Posterior vena cava (tissue), 2 donors: ENCODE measurements at places on chromosomes 7 and 10. TPM values are rescaled to one million over a fixed set of nuclear protein-coding genes. Genes with fewer than 3 reads are reported as not detected.

Gene ADRB1
- total RNA-seq: 0.14 TPM

DNA sequence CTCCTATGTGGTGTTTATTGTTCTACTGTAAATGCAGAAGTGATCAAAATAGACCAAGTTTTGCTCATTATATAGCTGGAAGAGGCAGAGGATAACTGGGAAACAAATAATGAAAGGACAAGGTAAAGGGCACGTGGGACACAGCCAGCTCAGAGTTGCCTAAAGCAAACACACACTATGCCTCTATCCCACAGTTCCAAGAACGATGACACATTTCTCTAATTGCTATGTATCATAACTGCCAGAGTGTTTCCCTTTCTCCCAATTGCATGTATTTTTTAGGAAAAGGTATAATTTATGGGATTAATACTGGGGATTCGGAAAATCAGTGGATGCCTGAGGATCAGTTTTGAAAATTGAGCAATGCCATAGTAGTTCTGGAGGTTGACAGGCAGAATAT, 49.0 kb downstream of the CCDC71L start:
- no peak for DNase-seq

DNA sequence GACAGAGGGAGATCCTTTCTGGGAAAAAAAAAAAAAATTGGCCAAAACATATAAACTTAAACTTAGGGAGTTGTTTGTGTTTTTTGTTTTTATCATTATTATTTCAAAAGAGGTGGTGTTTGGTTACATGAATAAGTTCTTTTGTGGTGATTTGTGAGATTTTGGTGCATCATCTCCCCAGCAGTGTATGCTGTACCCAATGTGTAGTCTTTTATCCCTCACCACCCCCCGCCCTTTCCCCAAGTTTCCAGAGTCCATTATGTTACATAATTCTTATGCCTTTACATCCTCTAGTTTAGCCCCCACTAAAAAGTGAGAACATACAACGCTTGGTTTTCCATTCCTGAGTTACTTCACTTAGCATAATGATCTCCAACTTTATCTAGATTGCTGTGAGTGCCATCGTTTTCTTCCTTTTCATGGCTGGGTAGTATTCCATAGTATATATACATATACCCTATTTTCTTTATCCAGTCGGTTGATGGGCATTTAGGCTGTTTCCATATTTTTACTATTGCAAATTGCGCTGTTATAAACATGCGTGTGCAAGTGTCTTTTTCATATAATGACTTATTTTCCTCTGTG, 148.1 kb upstream of the ZNF92 start:
- DNase-seq: no peak

DNA sequence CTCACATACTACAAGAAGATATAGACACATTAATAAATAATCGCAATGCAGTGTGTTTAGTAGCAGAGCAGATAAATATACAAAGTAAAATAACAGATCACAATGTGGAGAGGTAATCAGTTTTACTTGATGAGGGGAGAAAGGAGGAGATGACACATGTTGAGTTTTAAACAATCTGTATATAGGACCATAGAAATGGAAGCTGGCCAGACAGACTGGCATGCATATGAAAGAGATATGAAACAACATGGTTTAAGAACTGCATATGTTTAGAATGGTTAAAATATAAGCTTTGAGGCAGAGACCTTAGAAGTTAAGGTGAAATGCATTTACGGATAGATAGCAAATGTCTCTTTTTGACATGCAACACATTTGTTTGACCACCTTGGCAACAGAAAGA, 19.8 kb upstream of the CCDC7 start:
- no peak for DNase-seq

GRCh38 chr10:85635650-85636049, 730.9 kb downstream of the GRID1 start:
- no peak for DNase-seq

- DNase-seq: no peak
Observed at GRCh38 chr10:9834434-9834833, 1183.2 kb upstream of the CELF2 start.

DNA sequence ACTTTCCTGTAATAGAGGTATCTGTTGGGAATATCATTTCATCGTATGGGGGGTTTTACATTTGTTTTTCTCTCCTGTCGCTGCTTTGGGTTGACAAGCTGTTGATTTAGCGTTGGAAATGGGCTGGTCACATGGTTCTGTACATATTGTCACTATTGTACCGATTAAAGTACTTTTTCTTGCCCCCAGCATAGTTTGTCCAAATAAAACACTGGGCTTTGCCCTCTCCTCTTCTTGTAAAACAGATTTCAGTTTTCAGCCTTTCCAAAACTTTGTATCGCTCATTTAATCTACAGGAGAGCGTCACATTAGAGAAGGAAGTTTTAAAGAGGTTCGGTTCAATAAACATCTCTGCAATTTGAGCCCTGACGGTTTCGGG, 4.0 kb downstream of the BMI1 start:
- DNase-seq: no peak

DNA sequence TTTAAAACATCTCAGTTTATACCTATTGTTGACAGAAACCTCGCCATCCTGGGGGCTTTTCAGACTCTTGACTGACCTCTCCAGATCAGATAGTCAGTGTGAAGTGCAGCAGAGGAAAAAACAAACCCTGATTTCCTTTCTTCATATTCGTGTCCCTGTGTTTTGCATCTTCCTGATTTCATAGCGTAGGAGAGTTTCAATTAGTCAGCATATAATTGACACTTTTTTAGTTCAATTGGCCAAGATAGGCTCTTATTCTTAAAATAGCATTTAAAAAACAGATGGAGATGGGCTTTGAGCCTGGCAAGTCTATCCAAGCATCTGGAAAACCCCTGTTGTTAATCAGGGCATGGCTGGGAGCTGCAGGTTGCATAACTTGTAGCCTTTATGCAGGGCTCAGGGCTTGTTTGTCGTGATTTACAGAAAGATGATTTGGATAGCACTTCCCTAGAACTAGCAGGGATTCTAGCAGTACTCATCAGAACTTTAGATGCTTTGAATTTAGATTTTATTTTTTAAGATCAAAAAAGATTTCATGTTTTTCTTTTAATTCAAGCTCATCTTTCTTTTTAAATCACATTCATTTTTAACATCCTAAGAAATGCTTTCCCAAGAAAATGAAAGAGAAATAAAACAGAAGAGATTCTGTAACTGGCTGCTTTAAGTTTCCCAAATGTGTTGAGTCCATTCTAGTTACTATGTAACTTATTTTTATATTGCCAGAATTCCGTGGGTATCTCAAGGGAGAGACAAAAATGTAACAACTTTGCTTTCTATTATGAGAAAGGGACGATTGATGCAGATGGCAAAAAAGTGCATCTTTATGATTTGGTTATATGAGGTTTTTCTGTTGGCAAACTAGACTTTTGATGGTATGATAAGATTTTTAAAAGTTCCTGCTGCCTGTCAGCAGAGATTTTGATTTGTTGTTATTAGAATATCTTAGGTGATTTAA, 270.8 kb upstream of the FZD8 start:
- no peak for DNase-seq

Gene ACTL6B
- not detected for total RNA-seq

GRCh38 chr7:73716318-73716890, 3.1 kb downstream of the STX1A start:
- DNase-seq: no peak

DNA sequence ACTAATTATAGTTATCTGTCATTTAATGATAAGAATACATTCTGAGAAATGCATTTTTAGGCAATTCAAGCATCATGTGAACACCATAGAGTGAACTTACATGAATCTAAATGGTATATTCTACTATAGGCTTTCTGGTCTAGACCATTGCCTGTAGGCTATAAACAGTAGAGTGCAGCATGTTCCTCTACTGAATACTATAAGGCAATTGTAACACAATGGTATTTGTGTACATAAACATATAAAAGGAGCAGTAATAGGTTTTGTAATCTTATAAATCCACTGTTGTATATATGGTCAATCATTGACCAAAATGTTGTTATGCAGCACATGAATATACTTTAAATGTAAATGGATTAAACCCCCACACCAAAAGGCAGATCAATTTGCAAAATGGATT, 71.6 kb downstream of the AKR1C4 start:
- no peak for DNase-seq

- DNase-seq: peak; percentile 87
Observed at GRCh38 chr7:7099584-7100014, 82.7 kb upstream of the C1GALT1 start.

Gene SSBP1
- 69.4 TPM for total RNA-seq

DNA sequence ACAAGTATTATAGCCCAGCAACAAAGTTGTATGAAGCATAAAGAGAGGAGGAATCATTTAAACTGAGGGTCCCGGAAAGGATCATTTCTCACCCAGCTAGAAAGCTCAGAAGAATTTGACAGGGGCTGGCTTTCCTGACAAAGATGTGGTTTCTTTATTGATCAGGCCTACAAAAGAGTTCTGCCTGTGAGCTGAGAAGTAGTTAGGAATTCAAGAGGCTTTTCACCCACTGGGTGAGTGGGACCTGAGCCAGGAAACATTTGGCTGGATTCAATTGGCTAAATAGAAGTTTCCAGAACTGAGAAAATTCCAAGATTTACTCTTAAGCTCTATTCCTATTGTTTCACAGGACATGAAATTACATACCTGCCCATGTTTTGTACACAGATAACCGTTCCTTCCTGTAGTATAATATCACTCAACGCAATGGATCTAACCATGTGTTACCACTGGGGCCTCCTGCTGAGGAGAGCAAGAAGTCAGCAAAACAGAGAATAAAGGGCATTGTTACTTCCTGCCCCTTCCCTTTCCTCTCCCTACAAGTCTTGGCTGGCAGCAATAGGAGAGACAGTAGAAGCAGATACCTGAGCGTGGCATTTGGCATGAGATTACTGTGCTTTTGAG, 53.9 kb upstream of the PAPSS2 start:
- no peak for DNase-seq

DNA sequence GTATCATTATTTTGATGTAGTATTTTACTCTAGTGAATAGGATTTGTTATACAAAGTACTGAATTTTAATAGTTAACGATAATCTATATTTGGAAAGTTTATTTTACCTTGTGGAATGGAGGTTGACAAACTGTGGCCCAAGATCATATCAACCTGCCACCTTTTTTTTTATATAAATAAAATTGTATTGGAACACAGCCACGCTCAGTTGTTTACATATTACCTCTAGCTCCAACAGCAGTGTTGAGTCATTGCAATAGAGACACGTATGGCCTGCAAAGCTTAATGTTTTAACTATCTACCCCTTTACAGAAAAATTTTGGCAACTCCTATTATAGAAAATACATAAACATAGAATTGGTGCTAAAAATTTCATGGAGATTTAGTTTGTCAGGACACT, 239.3 kb downstream of the THSD7A start:
- DNase-seq: no peak

Gene CALHM1
- total RNA-seq: not detected

DNA sequence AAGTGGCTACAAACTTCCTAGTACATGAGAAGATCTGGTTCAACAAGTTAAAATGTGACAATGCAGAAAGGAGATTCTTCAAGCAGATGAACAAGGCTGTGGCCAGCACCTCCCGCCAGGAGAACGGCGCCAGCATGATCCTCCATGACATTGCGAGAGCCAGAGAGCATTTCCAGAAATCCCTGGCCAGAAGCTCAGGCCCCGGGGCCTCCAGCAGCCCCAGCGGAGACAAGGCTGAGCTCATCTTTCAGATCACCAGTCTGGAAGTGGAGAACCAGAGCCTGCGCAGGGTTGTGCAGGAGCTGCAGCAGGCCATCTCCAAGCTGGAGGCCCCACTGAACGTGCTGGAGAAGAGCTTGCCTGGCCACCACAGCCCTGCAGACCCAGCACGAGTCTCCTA, 40.1 kb upstream of the ZNF273 start:
- DNase-seq: peak; percentile 81

Gene NIPSNAP2
- total RNA-seq: 62.2 TPM

DNA sequence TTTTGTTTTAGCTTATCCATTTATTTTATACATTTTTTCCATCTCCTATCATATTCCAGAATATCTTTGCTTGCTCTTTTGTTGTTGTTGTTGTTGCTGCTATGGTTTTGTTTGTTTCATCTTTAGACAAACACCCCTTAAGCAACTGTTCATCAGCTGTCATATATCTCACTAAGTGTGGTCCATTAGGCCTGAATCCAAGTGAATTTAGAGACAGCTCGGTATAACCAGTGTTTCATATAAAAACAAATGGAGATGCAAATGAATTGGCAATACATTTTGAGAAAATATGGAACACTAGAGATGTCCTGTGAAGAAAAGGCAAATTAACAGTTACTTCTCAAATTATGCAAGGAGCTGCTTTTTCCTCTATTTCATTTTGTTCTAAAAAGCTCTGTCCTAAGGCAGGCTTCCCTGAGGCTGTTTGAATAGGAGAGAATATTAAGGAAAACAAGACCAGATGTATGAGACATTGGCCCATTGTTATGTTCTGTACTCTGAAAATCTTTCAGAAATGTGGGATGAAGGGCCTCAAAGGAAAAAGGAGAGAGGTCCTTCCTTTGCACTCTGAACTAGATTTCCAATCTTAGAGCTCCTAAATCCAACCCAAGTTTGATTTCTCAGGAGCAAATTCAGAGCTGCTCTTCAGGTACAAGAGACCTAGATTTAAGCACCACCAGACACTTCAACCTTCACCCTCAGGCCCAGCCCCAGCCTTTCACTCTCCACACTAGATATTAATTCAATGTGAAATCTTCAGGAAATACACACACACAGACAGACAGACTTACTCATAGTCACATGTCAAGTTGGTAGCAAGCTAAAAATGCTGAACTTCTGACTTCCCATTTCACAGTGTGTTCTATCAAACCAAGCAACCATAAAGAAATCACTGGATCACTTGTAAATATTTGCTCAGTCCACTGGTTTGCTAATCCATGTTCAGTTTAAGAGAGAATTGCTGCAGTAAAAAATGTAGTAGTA, 5.4 kb downstream of the TFEC start:
- no peak for DNase-seq

DNA sequence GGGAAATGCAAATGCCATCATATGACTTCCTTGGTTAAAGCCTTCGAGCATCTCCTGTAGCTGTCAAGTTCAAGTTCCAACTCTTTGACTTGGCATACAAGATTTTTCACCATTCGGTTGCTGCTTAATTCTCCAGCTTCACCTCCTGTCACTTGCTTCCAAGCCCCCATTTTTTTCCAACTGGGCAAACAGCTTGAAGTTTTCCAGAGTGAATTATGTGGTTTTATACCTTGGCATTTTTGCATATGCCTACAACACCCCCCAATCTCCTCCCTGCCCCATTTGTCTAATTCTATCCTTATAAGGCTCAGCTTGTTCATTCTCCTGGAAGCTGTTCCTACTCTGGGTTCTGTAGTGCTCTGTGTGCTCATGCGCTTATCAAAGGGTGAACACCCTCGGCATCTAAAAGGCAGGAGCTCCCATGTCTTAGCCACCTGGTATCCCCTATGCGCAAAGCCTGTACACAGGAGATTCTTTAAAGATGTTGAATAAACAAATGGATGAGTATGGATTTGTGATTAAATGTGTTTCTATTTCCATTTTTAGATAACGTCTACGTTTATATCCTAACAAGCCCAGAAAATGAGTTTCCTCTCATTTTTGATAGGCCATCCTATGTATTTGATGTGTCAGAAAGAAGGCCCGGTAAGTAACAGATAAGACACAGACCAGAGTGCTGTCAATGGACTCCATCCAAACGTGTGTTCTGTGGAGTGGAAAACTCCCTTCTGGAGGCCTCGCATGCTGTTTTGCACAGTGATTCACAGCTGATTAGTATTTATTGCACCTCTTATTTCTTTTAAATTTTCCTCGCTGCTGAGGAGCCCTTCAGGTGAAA, 52.5 kb downstream of the CDHR3 start:
- no peak for DNase-seq

Gene KAZALD1
- 6.5 TPM for total RNA-seq
